ENCODE measurements at places on chromosomes 5 and 9.

- no peak for DNase-seq
Measured at GRCh38 chr5:40440746-40441145, 239.0 kb upstream of the PTGER4 start.

- DNase-seq: no peak
Measured at GRCh38 chr5:138809391-138809790, 56.2 kb downstream of the CTNNA1 start.

GRCh38 chr9:90274725-90275124 lies 367.9 kb downstream of the DIRAS2 start:
- no peak for DNase-seq

DNA sequence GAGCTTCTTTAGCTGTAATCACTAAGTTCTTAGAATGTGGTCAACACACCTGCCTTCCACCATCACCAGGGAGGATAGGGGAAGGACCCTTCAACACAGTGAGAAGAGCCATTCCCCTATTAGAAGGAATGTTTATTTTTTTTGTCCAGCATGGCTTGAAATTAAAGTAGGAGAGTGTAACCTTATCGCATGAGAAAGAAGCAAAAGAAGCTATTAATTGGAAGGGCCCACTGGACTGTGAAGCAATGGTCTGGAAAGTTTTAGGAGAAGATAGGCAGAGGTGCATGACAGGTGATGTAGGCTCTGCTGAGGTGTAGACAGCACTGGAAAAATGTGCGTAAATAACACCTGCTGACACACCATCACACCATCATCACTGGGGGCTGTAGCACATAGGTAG lies 1526.0 kb downstream of the MAT2B start:
- DNase-seq: no peak

DNA sequence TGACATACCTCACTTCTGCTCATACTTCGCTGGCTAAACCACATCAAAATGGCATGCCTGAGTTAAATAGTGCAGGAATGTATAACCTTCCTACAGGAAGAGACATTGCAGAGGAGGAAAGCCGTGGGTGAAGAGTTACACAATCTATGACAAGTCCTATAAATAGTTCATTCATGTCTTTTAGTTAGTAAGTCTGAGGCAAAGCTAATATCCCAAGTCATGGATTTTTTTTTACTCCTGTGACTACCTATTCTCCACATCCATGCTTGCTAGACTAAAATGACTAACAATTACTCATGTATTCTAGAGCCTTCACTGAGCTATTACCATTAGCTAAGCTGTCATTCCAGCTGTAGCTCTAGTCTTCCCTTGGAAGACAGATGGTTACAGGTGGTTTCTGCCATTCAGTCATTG lies 391.3 kb downstream of the NR2F1-AS1 start:
- no peak for DNase-seq

- no peak for DNase-seq
Measured at GRCh38 chr5:133294380-133294779, 242.6 kb downstream of the HSPA4 start.
